ENCODE measurements at places on chromosomes 2 and 18.

DNA sequence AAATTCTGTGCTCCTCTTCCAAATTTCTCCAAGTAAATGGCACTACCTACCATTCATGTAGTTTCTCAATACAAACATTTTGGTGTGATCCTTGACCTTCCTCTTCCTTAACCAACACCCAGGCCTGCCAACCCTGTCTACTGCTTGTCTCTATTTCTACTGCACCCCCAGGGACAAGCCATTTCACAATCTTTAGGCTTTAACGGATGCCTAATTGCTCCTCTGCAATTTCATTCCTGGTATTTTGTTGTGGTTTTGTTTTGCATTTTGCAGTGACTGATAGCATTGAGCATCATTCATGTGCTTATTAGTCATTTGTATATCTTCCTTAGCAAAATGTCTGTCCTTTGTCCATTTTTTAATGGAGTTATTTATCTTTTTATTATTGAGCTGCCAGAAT lies 10.0 kb downstream of the FAP start:
- no peak for DNase-seq

- no peak for DNase-seq
These were observed 455.9 kb upstream of the HS6ST1 start for GRCh38 chr2:128774320-128775216.

DNA sequence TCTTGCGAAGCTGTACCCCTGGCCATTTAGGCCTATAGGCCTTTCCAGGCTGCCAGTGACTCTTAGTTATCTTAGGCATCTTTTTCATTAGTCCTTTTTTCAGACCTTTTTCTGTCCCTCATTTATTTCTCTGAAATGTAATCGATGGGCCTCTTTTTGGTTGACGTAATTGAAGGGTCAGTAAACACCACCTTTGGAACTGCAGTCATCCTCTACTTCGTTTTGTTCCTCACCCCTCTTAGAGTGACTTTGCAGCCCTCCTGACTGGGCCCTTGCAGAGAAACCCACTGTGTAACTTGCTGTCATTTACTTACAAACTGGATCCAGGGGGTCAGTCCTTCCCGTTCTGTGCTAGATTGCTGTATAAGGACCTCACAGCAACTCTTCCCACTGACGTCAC lies 23.2 kb downstream of the CENPO start:
- no peak for DNase-seq

GRCh38 chr18:67650686-67651385 lies 134.3 kb upstream of the DSEL start:
- DNase-seq: no peak

DNA sequence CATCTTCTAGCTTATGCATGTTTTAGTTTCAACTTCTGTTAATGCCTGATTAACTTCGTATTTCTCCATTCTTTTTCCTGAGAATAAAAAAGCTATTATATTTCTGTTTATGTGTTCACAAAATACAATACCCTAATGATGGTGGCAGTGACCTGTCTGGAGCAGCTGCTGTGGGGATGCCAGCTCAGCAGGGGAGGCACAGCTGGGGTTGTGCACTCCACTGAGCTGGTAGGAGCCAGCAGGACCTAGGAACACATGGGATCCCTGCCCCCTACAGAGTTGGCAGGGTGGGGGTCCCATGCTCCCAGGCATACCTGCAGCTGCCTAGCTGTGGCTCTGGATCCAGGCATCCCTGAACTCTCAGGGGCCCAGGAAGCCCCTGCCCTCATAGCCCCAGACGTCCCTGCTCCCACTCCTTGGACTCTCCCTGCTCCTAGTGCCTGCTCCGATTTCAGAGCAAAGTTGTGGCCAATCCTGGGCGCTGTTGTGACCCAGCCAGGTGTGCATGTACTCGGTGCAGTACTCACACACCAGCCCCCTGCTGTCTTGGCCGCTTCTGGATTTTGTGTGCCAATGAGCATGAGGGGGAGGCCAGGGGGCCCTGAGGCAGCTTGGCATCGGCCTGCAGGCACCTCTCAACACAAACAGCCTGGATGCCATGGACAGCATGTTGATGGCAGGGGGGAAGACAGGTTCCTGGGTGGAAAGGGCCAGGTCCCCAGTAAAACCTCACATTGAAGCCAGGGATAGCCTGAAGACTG lies 546.0 kb downstream of the ZNF804A start:
- no peak for DNase-seq

DNA sequence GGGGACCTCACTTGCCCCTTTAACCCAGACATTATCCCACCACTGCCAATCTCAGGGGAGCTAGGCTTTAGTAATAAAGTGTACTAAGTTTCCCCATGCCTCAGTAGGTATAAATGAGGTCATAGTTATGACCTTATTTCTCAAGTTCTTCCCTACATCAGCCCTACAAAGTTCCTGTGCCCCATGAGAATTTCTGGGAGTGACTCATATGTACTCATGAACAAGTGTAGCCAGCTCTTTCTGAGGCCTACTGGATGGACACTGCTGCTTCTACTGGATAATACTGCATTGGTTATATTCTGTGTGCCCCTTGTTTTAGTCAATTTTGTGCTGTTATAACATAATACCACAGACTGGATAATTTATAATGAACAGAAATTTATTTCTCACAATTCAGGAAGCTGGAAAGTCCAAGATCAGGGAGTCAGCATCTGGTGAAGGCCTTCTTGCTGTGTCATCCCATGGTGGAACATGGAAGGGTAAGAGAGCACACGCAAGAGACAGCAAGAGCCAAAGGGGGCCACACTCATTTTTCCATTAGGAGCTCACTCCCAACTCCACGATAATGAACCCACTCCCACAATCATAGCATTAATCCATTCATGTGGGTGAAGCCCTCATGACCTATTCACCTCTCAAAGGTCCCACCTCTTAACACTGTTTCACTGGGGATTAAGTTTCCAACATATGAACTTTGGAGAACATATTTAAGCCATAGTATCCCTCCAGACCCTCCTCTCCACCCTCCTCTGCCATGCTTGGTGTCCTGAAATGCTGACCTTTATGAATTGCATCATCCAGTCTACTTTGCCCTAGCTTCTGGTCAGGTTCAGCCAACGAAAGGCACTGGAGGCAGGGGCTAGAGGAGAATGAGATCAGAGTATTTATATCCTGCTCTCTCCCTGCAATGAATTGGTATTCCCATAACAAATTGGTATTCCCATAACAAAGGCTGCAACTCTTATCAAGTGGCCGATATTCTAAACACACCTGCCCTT lies 25.4 kb upstream of the ST3GAL5 start:
- no peak for DNase-seq

- DNase-seq: no peak
These were observed 61.8 kb downstream of the TBC1D8 start for GRCh38 chr2:101089419-101089818.

GRCh38 chr2:231068525-231069222 lies 12.0 kb downstream of the PSMD1 start:
- DNase-seq: no peak

GRCh38 chr18:5973099-5973498 lies 77.8 kb upstream of the TMEM200C start:
- no peak for DNase-seq

GRCh38 chr2:51448911-51449310 lies 417.0 kb upstream of the NRXN1 start:
- DNase-seq: no peak

DNA sequence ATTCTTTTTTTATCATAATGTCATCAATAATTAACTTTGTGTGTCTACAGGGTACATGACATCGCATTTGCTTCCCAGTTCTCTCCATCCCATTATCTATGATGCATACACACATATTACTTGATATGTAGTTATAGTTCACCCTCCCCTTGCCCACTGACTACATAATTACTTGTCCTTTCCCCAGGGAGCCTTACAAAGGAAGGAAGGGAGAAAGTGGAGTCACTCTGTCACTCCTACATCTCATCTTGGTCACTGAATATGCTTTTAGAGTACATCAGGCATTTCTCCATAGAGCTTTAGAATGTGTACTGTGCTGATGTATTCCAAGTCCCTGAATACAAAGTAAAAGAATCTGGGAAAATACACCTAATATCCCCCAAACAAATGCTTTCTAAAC lies 6.0 kb upstream of the DTNA start:
- no peak for DNase-seq

DNA sequence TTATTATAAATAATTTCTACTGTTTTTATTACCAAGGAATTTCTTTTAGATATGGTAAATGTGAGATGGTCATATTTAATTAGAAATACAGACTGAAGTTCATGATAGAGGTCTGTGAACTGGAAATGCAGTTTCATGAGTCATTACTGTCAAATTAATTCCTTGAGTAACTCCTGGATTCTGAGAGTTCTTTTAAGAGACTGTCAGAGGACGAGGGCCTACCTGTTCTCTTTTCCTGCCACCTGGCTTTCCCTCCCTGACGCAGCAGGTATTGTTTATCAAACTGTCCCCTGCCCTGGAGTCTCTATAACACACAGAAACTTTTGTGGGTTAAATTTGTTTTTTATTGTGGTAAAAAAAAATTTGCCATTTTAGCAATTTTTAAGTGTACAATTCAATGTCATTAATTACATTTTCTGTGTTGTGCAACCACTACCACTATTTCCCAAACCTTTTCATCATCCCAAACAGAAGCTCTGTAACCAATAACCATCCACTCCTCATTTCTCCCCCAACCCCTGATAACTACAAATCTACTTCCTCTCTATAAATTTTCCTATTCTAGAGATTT lies 142.6 kb downstream of the DIS3L2 start:
- no peak for DNase-seq

All from activated B cell treated with CpG ODN at 0.5 μM for 24 hours (primary cell).